Kasumi-1 (cell line): ENCODE measurements at places on chromosomes 3 and 15.

- DNase-seq: peak; percentile 25
Measured at GRCh38 chr3:113339616-113340244, 101.6 kb downstream of the CFAP44 start.

- DNase-seq: no peak
Measured at GRCh38 chr3:98584547-98584946, 8.9 kb downstream of the CPOX start.

GRCh38 chr3:169940470-169941181, 26.0 kb upstream of the SEC62 start:
- peak; percentile 30 for DNase-seq

- no peak for DNase-seq
Measured at GRCh38 chr15:51117270-51117669, 22.6 kb upstream of the TNFAIP8L3 start.

DNA sequence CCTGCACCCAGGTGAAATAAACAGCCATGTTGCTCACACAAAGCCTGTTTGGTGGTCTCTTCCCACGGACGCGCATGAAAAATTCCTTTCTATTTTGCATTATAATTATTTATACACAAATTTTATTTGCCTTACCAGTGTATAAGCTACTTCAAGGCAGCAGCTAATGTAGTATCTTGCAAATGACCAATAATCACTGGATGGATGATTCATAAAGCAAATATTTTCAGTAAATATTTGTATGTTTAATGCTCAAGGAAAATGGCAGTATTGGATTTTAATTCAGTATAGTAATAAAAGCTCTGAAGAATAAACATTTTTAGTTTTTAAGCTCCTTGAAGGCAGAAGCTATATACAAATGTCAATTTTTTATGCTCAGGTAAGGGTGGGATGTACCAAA, 158.7 kb upstream of the NANOGP8 start:
- DNase-seq: no peak

DNA sequence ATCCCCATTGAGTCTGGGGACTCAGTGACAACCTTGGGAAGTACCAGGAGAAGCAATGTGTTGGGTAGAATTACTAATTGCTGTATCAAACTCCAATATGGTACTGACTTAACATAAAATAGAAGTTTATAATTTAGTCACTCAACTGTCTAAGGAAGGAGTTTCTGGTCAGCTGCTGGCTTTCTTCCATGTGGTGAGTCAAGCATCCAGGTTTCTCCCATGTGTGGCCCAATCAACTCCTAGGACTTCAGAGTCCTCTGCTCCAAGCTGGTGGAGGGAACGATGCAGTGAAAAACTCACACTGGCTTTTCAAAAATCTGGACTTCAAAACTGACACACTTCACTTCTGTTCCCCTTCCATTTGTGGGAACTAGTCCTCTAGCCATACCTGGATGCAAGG, 25.2 kb downstream of the WNT5A start:
- no peak for DNase-seq

DNA sequence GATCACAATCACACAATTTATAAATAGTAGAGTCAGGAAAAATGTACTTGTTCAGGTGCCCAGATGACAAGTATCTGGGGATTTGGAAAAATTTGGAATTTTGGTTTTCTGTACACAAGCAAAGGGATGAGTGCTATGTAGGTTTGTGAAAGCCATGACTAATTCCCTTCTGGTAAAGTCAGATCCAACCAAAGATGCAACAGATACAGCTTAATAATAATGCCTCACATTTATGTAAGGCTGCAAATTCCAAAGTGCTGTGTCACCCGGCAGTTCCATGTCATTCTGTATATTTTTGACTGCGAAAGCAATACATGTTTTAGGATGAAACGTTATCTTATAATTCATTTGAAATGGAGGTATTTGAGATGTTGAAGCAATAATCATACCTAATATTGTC, 102.7 kb upstream of the AGBL1 start:
- DNase-seq: no peak

- DNase-seq: no peak
Measured at GRCh38 chr3:103388214-103388613, 953.4 kb downstream of the ZPLD1 start.

- DNase-seq: no peak
Measured at GRCh38 chr3:126155280-126155640, 25.1 kb downstream of the ALDH1L1 start.
